ENCODE measurements at places on chromosomes 4 and X.

DNA sequence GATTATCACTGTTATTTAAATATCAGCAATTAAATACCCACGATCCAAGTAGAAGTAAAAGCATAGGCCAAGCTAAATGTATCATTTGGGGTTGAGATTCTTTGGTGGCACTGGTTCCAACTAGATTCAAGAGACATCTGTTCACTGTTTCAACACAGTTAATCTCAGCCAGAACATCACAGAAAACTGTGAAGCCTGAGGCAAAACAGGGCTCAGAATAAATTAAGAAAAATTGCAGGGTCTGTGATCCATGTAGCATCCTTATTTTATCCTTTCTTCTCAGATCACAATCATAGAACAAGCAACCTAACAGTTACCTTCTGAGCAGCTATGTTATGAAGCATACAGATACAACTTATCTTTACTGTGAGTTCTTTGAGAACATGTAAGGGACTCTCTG, 23.7 kb downstream of the YTHDC1 start:
- no peak for DNase-seq

- DNase-seq, result no peak
These were observed 68.4 kb downstream of the RAPGEF2 start for GRCh38 chr4:159171287-159171686.

GRCh38 chr4:102723511-102723910, 37.3 kb downstream of the MANBA start:
- DNase-seq, result no peak

DNA sequence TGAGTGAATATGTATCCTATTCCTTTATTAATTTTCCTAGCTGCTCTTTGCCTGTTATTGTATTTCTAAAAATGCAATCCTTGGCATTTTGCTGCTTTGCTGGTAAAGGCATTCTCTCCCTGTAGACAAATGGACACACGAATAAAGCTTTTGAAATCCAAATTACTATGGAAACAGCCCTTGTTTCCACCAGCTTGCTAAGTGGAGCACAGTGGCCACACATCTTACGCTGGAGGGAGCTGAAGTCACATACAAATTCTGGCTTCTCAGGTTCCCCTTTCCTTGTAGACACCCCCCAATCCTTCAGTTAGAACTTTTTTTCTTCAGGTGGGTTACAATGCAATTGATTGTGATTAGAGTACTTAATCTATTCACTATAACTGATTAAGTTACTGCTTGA, 66.2 kb downstream of the AGA start:
- peak; percentile 25 for DNase-seq

- DNase-seq, result peak; percentile 30
These were observed 641.8 kb downstream of the FSTL5 start for GRCh38 chr4:161522031-161522430.

- no peak for DNase-seq
These were observed 434.3 kb upstream of the RASGEF1B start for GRCh38 chr4:81905971-81906370.

DNA sequence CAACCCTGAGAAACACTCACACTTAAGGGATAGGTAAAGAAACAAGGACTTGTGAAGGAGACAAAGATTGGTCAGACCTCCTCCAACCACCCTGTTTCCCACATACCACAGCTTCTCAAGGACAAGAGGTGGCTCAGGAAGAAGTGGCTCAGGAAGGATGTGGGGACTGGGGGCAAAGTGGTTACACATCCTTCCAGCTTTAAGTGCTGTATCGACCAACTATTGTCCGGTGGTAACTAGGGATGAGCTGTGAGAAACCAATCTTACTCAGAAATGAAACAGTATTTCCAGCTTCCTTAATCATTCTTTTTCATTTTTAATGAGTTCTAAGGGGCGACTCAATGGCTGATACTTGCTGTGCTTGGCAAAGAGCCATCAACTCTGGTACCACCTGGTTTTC, 8.5 kb upstream of the LHFPL1 start:
- DNase-seq, result no peak

GRCh38 chrX:13491061-13491460, 78.3 kb upstream of the EGFL6 start:
- no peak for DNase-seq

DNA sequence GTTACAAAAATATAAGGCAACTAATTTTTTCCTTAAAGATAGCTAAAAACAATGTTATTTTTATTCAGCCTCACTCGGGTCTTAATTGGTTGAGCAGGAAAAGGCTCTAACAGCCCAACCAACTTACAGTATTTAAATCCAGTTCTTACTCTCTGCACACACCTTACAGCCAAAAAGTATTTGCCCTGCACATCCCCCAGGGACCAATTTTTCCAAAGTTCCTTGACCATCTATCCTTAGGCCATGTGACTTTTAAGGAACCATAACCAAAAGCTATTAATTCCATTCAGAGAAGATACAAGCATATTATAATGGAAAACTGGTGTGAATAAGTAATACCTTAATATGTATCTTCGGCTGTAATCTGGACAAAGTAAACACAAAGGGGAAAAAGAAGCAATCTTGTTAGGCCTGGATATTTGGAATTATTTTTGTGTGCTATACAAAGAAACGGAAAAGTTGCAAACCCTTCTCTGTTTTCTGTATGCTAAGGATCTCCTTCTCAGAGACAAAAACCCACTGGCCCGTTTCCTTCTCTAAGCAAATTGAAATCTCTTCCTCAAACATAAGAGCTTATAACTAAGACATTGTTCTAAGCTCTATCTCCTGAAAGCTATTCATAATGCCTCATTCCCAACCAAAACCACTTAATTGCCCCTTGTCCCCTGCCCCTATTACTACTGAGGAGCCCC, 1.0 kb upstream of the THAP9 start:
- DNase-seq, result peak; percentile 78

GRCh38 chrX:64191281-64192010, 14.1 kb downstream of the AMER1 start:
- DNase-seq, result no peak

DNA sequence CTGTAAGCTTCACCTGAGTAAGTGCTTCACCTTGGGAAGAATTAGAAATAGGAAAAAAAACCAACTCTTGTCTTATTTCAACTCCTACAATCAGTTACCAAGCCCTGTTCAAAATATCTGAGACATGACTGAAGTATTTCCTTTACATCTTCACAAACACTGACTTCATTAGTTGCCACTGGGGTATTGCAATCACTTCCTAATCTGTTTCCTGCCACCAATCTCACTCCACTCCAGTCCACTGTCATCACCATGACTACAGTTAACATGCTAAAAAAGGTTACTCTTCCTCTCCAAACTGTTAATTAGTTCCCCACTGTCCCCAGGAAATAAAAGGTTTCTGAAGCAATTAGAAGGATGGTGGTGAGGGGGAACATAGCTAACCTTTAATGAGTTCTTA, 3.3 kb upstream of the SUPT20HL1 start:
- no peak for DNase-seq

DNA sequence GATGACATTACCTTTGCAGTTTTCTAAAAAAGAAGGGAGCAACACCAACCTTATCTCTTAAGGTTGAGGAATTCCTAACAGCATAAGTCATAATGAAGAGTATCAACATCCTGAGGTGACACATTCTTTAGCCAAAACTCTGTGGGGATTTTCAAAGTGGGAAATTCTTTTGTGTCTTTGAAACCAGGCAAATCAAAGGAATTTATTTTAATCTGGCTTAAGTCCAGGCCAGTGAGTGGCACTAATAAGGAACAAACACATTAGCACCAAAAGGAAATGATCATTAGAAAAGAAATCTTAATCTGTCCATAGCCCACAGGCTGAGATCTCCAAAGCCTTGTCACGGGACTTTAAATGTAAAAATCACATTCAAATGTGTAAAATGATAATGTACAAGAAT, 110.1 kb downstream of the LARP7 start:
- DNase-seq, result no peak

DNA sequence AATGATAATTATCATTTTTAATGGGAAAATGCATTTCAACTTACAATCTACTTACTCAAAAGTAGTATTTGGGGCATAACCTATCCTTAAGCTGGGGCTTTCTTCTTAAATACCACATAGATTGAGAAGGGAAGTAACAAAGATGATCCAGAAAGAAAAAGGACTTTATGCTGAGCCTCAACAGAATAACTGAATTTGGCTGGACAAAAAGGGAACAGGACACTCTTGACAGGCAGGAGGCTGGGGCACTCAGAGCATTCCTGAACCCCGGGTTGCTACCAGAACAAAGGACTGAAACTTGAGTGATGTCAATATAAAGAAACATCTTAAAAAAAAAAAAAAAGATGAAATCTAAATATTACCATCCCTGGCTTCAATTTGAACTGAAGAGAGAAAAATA, 23.9 kb downstream of the RELL1 start:
- no peak for DNase-seq

DNA sequence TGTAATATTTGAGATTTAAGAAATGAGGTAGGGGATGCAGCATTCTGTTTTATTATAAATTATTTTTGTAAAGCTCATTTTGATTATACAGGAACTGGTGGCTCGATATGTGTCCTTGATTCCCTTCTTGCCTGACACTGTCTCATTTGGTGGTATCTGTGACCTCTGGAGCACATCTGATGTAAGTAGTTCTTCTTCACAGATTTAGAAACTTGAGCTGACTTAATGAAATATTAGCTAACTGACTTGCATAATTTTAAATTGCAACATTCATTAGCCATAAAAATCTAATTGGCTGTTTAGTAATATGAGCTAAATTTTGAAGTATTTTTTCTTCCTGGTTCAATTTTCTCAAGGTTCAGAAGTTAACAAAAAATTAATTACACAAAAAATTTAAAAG, 69.1 kb downstream of the FBXL5 start:
- DNase-seq, result no peak

- DNase-seq, result peak; percentile 88
These were observed 108.0 kb downstream of the LRBA start for GRCh38 chr4:150906987-150907633.

GRCh38 chrX:130539721-130540321, 138.0 kb downstream of the RBMX2 start:
- DNase-seq, result peak; percentile 79

- DNase-seq, result no peak
These were observed 93.6 kb upstream of the DHX15 start for GRCh38 chr4:24677909-24678308.
